ENCODE measurements at places on chromosomes 2 and 18.

GRCh38 chr2:201194097-201194496 lies 11.2 kb downstream of the CASP10 start:
- DNase-seq, result no peak

GRCh38 chr18:33901894-33902512 lies 322.7 kb downstream of the NOL4 start:
- no peak for DNase-seq

- no peak for DNase-seq
Measured at GRCh38 chr2:226725126-226725860, 74.3 kb downstream of the IRS1 start.

GRCh38 chr2:38440655-38441054 lies 63.6 kb upstream of the ATL2 start:
- DNase-seq, result no peak

DNA sequence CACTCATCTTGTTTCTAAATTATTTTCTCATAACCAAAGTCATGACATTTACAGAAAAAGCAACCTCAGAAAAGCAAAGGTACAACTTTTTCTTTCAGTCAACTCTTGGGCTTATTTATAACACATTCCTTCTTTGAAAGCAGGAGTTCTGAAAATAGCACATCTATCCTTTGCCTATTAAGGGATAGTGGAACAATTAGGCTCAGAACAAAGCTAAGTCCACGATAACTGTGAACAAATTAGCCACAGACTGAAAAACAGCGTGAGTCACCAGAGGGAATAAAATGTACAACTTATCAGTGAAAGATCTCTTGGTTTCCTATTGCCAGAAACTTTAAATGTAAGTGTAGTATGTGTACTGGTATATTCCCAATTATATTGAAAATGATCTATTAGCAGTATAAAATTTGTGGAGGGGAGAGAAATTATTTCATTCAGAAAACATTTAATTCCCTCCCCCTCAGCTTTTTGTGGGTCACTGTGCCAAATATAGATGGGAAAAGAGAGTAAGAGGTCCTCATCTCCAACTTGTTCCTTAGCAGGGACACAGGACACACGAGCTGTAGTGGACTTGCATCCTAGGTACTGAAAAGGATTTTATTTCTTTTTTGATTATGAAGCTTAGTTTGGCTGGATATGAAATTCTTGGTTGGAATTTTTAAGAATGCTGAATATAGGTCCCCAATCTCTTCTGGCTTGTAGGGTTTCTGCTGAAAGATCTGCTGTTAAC lies 15.4 kb upstream of the MATN3 start:
- no peak for DNase-seq

Data from GM04503 (cell line).